SW480 (cell line): ENCODE measurements at places on chromosomes 2 and 18.

DNA sequence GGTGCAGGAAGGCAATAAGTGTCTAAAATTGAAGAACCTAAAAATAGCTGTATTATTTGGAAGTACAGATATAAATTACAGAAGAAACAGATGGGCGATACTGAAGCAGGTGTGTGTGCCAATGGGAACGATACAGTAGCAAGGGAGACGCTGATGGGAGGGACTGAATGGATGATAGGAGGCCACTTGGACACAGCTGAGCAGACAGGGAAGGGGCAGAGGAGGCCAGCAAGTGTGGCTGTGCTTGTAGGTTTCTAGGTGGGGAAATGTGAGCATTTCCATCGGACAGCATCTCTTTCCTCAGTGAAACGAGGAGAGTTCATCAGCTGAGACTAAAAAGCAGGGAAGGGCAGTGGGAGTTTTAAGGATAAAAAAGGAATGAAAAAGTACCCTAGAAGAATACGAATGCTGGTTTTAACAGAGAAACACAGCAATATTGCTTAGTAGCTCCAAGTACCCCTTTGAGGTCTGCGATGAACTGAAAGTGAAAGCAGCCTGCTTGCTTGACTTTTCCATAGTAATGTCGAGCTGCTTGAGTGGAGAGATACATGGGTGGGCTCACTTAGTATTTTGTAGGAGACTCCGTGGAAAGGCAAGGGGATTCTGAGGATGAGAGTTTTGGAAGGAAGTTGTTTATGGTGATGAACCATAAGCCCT is 91.7 kb upstream of the EPC2 start:
- DNase-seq, result no peak

DNA sequence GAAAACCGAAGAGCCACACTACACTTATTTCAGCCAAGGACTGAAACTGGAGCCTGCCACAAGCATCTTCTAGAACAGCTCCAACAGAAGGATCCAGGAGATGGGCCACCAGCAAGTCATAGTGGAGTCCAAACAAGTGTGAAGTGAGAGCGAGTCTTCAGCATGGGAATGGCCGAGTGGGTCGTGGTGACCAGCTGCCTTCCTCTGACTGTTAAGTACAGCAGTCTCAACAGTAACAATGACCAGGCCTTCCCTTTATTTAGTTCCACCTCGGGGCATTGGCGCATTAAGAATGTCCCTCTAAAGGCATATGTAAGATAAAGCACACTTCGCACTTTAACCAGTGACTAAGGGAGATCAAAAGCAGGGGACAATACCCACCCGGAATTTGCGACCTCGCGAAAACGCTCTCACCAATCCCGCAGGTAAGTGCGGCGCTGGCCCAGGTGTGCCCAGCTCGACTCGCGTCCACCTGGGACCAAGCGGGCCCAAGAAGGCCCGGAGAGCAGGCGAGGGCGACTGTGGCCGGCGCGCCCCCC is 1.1 kb downstream of the L3MBTL4 start:
- no peak for DNase-seq

- peak; percentile 20 for DNase-seq
These were observed 44.4 kb downstream of the RPIA start for GRCh38 chr2:88735853-88736252.

- no peak for DNase-seq
These were observed 33.6 kb downstream of the FARP2 start for GRCh38 chr2:241389697-241390096.

- DNase-seq, result no peak
These were observed 19.5 kb upstream of the YWHAQ start for GRCh38 chr2:9650119-9650821.

DNA sequence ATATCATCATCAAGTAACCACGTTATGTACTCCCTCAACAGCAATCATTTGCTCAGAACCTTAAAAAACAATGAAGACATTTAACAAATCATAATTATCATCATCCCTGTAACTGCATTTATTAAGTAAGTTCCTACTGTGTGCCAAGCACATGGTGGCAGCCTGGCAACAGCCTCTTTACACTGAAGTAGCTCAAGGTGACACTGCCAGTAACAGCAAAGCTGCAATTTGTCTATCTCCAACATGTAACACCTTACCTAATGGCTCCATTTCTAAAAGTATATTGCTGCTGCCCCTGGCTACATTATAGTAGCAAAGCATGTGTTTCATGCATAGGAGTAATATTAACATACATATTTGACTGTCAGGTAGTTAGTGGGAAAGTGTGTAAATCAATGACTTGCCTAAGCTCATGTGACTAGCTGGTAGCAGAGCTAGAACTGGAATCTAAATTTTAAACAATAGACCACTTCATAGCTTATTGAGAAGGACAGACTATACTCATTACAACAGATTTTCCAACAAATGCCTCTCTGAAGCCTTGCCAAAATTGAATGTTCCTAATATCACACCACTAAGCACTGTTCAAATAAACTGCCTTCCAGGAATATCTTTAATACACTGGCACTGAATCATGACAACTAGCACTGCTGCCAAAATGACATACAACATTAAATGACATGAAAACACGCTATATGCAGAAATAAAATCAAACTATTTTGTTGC is 86.7 kb downstream of the L3MBTL4 start:
- DNase-seq, result no peak

DNA sequence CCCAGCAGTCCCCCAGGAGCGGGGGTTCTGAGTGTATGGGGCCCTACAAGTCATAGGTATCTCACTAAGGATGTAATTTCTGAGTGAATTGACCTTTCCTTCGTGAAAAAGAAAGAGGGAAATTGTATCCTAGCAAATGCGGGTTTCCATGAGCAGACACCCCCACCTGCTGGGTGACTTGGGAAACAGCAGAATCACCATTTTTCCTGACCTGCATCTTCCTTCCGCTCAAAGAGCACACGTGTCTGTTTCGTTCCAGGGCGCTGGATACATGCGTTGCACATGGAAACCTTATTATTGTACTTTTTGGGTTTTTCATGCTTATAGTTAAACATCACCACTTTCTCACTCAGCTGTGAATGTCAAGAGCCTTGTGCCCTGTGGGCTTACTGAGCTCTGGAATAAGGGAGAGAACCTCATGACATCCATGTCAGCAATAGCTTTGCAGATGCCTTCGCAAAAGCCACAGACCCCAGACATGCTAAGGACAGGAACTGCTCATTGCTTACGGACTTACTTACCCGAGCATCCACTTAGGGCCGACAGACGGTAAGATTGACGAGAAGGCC is 132.8 kb downstream of the TPO start:
- DNase-seq, result peak; percentile 43

DNA sequence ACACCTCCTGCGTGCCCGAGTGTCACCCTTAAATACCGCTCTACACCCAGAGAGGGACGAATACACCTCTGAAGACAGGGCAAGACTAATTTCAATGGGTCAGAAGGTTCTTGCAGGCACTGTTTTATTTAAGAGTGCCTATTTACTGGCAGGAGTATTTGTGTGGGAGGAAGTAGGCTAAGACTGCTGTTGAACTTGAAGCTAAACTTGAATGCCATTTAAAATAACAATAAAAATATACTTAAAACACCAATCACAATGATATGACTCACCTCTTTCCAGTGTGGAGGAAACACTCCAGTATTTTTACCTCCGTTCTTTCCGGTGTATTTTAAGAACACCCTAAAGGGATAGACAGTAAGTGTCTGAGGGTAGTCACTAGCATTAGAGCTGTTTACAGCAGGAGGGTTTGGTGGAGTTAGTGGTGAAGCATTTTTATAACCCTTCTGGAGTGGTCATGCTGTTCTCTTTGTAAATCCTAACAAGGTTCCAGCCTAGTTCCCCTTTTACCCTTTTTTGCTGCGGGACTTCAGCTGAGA is 9.6 kb upstream of the HOXD1 start:
- peak; percentile 66 for DNase-seq

DNA sequence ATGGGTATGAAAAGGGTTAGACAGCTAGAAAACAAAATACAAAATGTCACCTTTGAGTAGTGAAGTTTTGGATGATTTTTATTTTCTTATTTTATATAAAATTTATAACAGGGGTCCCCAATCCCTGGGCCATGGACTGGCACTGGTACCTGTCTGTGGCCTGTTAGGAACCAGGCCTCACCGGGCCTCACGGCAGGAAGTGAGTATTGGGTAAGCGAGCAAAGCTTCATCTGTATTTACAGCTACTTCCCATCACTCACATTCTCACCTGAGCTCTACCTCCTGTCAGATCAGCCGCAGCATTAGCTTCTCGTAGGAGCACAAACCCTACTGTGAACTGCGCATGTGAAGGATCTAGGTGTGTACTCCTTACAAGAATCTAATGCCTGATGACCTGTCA is 202.8 kb upstream of the TWIST2 start:
- no peak for DNase-seq

DNA sequence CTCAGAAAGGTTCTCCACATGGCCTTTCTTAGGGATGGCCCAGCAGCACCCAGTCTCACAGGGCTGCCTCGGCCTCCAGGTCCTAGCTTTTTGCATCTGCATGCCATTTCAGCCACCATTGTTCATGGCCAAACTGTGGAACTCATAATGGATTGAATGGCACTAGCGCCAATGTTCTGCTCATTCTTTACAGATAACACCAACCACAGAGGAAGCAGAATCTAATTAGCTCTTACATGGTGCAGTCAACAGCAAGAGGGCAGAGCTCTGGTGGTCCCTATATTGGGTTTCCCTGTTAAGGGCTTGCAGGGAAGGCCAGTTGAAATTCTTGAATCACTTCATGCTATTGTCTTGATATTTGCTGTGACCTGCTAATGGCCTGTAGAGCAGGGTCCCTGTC is 45.6 kb downstream of the ARL4C start:
- DNase-seq, result no peak

- DNase-seq, result no peak
These were observed 282.7 kb downstream of the MBD2 start for GRCh38 chr18:53941601-53942338.

- no peak for DNase-seq
These were observed 121.6 kb downstream of the EML6 start for GRCh38 chr2:54845094-54845493.

- peak; percentile 33 for DNase-seq
These were observed at the start of gene SLC4A3 for GRCh38 chr2:219627103-219628100. SLC4A3 (plus strand) TSS chr2:219627630; CDS start chr2:219627993, 363 bp downstream.

DNA sequence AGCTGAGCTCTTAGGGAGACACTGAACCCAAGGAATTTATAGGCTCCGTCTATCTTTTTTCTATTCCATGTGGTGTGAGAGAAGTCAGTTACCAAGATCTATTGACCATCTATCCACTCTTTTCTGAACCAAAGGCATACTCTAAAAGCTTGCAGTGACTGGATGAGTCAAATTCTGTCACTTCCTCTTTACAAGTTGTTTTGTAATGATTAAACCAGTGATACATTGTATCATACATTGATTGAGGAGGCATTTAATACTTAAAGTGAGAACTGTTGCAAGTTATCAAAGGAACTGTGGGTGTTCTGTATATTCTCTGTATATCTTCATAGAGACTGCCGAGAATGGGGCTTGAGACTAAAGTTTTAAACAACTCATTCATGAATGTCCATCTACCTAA is 188.8 kb downstream of the CAMKMT start:
- DNase-seq, result no peak

DNA sequence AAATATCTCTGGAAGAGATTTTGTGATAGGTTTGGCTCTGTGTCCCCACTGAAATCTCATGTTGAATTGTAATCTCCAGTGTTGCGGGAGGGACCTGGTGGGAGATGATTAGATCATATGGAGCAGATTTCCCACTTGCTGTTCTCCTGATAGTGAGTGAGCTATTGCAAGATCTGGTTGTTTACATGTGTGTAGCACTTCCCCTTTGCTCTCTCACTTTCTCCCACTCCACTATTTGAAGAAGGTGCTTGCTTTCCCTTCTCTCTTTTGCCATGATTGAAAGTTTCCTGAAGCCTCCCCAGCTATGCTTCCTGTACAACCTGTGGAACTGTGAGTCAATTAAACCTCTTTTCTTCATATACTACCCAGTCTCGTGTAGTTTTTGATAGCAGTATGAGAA is 97.0 kb upstream of the FN1 start:
- no peak for DNase-seq

GRCh38 chr2:111030260-111030891 is 90.3 kb upstream of the BCL2L11 start:
- DNase-seq, result peak; percentile 44

DNA sequence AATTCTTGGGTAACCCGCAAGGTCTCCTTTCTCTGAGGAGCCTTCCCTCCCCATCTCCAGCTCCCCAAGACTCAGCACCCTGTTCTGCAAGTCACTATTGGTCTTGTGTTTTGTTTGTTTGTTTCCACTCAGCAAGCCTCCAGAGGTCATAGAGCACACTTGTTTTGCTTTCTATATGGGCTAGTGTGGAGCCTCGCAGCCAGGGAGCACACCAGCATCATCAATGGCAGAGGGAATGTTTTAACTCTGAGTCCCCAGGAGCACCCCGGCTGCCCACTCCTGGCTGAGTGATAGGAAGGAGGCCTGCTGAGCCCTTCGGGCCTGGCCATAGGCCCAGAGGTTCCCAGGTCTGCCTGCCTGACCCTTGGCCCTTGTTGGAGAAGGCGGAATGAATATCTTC is 36.6 kb downstream of the GLI2 start:
- no peak for DNase-seq

DNA sequence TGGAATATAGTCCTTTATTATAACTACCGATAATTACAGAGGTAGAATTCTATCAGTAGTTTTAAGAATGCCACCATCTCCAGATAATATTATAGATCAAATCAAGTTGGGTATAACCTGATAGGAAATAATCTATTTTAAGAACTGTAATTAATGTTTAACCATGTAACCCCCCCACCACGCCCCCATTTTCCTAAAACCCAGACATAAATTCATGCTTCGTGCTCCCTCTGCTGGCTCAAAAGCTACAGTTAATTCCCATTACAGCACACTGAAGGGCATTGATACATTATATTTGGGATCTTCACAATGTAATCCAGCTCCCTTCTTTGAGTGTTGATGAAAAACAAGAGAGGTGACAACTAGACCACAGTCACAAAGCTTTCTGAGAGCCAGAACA is 228.0 kb upstream of the SMAD7 start:
- DNase-seq, result peak; percentile 15

GRCh38 chr18:63980896-63981460 is 11.1 kb downstream of the SERPINB8 start:
- no peak for DNase-seq

DNA sequence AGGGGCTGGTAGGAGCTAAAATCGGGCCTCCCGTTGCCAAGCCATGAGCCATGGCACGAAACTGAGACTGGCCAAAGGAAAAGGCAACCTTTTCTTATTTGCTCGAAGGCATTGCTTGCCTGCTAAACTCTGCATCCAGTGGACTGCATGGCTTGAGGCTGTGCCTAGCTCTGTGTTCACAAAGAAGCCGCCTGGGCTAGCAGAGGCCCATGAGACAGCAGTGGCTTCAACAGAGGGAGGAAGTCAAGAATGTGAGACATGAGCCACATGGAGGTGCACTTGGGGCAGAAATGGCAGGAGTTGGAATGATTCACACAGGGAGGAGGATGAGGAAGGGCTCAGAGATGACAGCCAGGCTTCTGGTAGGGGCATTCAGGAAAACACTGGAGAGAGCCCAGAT is 33.5 kb downstream of the TPRKB start:
- no peak for DNase-seq

- DNase-seq, result no peak
These were observed 118.3 kb downstream of the CAPN13 start for GRCh38 chr2:30688956-30689401.

DNA sequence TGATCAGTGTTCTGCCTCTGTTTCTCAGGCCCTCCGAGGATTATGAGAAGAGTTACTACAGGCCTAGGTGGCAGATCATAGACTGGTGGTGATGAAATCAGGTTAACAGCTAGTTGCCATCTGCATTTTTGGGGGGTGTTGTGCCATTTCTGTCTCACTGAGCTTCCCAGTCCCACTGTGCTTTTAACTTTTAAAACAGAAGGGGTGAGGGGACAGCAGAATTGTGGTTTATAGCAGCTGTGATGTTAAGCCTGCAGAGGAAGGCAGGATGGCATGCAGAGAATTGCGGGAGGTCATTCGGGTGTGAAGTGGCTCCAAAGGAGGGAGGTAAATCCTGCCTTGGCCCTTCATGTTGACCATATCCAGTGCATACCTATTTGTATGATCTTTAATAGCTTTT is 5.0 kb downstream of the CAB39 start:
- no peak for DNase-seq
